ENCODE measurements at places on chromosomes 6 and 20. TPM values are rescaled to one million over a fixed set of nuclear protein-coding genes. Genes with fewer than 3 reads are reported as not detected.
A peak's percentile ranks its signal among the peaks of the same experiment; 100 is the strongest.

MATN4 gene
- 0.05 TPM for polyA plus RNA-seq

GRCh38 chr6:7203939-7204338 is 96.2 kb downstream of the RREB1 start:
- DNase-seq, result no peak

GRCh38 chr6:25486550-25486949 is 165.5 kb upstream of the SCGN start:
- DNase-seq, result no peak

GRCh38 chr6:55916188-55916587 is 40.8 kb upstream of the BMP5 start:
- DNase-seq, result no peak

GRCh38 chr6:39617520-39617919 is 107.7 kb downstream of the KIF6 start:
- no peak for DNase-seq

GRCh38 chr20:2585811-2586210 is 49.4 kb downstream of the TMC2 start:
- DNase-seq, result no peak

- peak; percentile 82 for DNase-seq
Observed at GRCh38 chr6:27503436-27504030, 30.6 kb upstream of the ZNF184 start.

All from right cardiac atrium (tissue), 5 donors.